ENCODE measurements at places on chromosomes 7 and 10. TPM values are rescaled to one million over a fixed set of nuclear protein-coding genes. Genes with fewer than 3 reads are reported as not detected.

Gene BTBD16
- not detected for polyA plus RNA-seq

Gene AHR
- 1.1 TPM for polyA plus RNA-seq

Gene ZNF277
- polyA plus RNA-seq, result 2.7 TPM

Gene AMZ1
- polyA plus RNA-seq, result 0.59 TPM

Gene CUBN
- 0.08 TPM for polyA plus RNA-seq

Gene FOXK1
- polyA plus RNA-seq, result 2.5 TPM

Gene AS3MT
- 5.8 TPM for polyA plus RNA-seq

Gene NIPSNAP2
- 31.1 TPM for polyA plus RNA-seq

GRCh38 chr7:2760098-2760889 lies 72.3 kb downstream of the AMZ1 start:
- no peak for DNase-seq

DNA sequence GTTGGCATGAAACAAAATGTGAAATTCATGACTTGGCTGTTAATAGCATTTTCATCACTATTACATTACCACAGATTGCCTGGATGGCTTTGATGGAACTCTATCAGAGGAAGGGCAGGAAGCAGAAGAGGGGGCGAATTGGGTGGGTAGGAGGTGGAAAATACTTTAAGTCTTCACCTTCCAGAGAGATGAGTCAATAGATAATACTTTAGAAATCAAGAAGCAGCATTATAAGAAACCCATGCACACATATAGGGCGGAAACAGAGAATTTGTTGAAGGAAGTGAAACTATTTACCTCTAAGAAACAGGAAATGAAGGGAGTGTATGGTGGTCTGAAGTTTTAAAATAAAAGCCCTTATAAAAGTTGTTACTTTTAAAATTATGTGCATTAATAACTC lies 152.1 kb upstream of the TARP start:
- DNase-seq, result no peak

DNA sequence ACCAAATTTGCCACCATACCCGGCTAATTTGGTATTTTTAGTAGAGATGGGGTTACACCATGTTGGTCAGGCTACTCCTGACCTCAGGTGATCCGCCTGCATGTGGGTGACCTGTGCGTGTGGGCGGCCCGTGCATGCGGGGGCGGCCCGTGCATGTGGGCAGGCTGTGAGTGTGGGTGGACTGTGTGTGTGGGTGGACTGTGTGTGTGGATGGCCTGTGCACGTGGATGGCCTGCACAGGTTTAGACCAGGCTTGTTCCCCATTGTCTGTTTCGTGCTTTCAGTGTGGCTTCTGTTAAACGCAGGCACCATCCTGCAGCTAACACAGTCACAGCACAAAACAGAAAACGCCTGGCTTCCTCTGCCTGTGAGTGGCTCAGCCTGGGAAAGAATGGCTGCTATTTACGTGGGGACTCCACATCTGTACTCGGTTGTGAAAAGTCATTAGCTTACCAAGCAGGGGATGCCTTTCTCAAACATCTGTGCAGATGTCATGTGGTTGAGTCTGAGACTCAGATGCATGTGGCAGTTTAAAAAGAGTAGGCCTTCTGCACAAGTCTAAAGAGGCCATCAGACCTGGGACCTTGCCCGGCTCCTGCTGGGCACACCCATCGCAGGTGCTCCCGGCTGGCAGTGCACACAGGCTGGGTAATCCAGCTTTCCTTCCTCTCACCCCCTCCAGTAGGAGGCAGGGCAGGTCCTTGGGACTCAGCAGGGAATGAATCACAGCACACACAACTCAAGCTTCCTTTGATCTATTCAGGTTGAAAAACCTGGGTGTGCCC lies 91.6 kb downstream of the COBL start:
- peak; percentile 50 for DNase-seq

DNA sequence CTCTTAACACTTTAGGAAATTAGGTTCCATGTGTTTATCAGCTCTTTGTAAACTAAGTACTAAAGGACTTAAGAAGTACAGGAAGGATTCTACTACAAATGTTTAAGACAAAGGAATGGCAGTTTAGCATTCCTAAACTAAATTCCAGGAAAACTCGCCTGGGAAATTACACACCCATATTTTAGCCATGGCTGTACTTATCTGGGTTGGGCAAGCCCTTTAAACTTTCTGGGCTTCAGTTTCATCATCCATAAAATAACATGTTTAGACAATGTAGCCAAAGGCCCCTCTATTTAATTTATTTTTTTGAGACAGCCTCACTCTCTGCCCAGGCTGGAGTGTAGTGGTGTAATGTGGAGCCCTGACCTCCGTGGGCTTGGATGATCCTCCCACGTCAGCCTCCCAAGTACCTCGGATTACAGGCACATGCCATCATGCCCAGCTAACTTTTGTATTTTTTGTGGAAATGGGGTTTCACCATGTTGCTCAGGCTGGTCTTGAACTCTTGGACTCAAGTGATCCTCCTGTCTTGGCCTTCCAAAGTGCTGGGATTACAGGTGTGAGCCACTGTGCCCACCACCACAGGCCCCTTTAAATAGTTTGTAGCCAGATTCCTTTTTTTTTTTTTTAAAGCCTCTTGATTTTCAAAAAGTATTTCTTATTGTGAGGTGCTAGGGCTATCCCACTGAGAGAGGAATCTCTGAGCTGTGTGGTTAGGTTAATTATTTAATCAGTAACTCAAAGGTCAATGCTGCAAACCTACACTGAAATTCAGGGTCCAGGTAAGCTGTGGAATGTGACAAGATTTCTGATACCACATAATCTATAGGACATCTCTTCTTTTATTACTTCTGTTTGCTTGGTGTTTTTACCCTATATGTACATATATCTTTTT lies 32.1 kb downstream of the TMEM60 start:
- no peak for DNase-seq

DNA sequence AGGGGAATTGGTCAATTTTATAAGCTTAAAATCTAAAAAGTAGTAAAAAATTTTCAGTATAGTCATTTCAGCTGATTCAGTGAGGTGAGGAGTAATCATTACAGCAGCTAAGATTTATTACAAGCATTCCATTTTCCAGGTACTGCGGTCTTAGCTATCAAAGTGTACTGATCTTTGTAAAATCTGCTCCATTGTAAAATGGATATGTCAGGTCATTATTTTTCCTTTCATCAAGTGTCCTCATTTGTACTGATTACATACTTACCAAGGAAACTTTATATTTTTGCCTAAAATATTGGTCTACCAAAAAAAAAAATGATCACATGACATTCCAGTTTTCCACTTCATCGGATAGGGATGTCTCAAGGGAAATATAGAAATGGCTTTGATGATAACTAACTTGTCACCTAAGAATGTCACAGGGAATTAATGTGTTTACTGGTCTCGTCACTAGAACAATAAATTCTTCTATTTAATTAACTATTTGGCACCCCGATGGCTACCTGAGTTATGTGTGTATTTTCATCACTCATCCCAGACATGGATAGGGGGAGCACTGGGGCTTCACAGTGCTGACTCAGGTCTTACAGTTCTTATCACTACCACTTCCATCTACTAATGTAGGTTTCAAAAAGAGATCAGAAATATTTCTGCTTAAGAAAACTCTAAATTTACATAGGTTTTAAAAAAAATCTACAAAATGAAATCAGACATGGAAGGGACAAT lies 948.4 kb downstream of the PCDH15 start:
- DNase-seq, result no peak

DNA sequence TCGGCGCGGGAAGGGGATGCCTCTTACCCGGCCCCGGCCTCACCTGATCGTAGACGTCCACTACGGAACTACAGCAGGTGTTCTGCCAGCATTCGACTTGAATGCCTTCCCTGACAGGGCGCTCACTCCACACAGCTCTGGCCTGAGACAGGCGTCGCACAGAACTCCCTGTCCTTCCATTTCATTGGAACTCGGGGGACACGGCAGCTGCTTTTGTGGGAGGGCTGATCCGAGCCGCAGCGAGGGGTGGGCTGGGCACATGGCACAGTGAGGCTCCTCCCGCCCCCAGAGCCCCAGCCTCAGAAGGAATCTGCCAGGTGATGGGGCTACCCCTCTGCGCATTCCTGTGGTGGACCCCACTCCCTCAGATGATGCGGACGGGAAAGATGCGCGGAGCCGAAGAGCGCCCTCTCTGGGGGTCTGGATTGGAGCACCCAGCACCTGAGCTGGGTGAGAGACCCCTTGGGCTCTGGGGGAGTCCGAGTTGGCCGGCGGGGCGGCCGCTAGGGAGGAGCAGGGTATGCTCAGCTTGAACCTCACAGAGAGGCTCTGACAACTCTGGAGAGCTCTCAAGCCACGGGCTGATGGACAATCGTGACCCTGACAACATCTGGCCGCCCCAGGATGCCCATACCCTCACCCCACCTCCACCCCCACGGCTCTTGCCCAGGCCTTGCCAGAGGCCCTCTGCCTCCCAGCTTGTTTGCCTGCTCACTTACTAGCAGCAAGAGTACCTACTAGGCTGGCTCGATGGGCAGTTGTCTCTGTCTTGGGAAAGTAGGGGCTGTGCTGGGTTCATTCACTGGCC lies 36.6 kb downstream of the RASGEF1A start:
- DNase-seq, result peak; percentile 64

- no peak for DNase-seq
These were observed 41.2 kb upstream of the SLC35G1 start for GRCh38 chr10:93852476-93853095.

DNA sequence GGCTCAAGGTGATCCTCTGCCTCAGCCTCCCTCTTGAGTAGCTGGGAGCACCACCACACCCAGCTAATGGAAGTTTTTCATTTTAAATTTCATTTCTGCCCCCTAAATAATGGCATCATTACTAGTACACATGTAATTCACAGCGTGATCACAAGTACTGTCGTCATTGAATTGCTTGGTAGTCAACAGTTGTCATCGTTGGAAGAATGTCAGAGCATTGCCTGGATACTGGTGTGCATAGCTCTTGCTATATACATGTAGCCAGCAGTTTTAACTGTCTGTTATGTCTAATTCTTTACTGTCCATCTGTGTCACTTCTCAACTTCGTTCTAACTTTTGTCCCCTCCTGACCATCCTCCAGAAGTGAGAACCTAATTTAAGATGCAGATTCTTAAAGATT lies 62.1 kb downstream of the CRPPA start:
- no peak for DNase-seq

- no peak for DNase-seq
These were observed 287.4 kb downstream of the EXOC4 start for GRCh38 chr7:133540096-133540860.

DNA sequence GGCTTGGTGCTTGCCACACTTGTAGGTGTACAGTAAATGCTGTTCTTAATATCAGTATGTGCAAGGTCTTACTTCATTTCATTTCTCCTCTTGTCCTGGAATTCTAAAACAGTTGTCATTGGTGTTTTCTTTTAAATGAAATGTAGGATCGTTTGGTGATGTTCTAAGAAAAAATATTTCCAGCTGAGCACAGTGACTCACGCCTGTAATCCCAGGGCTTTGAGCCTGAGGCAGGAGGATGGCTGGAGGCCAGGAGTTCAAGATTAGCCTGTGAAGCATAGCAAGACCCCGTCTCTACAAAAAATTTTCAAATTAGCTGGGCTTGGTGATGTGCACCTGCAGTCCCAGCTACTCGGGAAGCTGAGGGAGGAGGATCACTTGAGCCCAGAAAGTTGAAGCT lies 32.6 kb upstream of the ELN start:
- DNase-seq, result no peak

DNA sequence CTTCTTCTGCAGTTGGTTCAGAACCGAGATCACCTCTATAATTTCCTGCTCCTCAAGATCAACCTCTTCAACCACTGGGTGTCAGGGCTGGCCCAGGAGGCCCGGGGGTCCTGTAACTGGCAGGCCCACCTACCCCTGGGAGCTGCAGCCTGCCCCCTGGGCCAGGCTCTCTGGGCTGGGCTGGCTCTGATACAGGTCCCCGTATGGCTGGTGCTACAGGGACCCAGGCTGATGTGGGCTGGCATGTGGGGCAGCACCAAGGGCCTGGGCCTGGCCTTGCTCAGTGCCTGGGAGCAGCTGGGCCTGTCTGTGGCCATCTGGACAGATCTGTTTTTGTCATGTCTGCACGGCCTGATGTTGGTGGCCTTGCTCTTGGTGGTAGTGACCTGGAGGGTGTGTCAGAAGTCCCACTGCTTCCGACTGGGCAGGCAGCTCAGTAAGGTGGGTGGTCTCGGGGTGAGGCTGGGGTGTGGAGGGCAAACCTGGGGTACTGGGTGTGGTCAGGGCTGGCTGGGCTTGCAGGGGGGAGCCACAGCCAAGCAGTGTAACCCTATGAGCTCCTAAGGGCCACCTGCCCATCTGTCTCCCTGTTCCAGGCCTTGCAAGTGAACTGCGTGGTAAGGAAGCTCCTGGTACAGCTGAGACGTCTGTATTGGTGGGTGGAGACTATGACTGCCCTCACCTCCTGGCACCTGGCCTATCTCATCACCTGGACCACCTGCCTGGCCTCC lies 4.2 kb downstream of the TMEM270 start:
- no peak for DNase-seq

DNA sequence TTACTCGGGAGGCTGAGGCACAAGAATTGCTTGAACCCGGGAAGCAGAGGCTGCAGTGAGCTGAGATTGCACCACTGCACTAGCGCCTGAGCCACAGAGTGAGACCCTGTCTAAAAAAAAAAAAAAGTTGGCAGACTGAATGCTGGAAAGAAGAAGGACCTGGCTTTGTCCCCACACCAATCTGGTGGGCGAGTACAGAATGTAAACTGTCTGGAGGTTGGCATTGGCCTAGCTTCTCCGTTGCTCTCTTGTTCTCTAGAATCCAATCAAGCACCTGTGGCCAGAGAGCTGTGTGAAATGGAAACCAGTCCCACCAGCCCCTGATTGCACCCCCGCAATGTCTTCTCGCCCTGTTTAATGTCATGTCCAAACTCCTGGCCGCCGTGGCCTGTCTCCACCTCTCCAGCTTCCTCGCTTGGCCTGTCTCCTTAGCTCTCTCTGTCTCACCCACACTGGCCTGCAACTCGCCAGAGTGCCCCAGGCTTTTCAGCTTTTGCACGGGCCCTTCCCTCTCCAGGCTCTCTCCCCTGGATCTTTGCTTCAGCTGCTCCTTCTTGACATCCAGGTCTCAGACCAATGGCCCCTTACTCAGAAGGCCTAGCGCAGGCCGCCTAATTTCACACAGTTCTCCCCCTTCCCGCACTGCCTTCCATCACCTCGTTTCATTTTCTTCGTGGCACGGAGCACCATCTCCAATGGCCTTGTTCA lies 670 bp upstream of the AGK start:
- peak; percentile 51 for DNase-seq

GRCh38 chr7:38629651-38630510 lies 1.3 kb downstream of the AMPH start:
- no peak for DNase-seq

- DNase-seq, result no peak
These were observed 186.6 kb upstream of the PRSS1 start for GRCh38 chr7:142562688-142563087.
